ENCODE measurements at places on chromosomes 7 and 10.
A peak's percentile ranks its signal among the peaks of the same experiment; 100 is the strongest.

GRCh38 chr7:159107161-159107892 lies 37.3 kb downstream of the VIPR2 start:
- DNase-seq, result no peak

- DNase-seq, result no peak
Observed at GRCh38 chr7:70037171-70037933, 439.1 kb downstream of the AUTS2 start.

DNA sequence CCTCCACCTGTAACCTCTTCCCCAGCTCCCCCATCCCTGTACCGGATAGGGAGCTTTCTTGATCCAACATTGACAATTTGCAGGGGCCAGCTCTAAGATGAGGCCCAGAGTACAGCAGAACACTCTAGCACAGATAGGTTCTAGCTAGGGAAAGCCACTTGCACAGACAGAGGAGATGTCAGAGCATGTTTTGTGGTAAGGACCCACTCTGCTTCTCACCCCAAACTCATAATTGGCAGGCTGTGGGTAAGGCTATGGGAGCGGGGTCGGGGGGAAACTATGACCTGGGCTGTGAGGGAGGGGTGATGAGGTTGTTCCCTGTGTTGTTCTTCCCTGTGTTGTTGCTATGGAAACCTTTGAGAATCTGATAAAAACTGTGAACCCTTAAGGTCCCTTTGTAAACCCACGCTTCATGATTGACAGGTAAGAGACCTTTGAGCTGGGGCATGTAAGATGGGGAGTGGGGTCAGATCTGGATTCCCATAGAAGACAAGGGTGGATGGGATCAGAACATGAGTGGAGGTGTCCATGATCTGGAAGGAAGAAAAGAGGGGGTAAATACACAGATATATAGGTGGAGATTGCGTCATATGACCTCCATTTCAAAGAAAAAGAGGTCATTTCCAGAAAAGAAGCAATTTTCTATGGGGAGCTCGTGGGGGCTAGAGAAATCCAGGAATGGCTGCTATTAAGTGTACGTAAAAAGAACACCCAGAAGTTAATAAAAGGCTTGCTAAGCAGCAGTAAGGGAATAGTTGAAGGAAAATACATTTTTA lies 4.0 kb downstream of the CALD1 start:
- no peak for DNase-seq

DNA sequence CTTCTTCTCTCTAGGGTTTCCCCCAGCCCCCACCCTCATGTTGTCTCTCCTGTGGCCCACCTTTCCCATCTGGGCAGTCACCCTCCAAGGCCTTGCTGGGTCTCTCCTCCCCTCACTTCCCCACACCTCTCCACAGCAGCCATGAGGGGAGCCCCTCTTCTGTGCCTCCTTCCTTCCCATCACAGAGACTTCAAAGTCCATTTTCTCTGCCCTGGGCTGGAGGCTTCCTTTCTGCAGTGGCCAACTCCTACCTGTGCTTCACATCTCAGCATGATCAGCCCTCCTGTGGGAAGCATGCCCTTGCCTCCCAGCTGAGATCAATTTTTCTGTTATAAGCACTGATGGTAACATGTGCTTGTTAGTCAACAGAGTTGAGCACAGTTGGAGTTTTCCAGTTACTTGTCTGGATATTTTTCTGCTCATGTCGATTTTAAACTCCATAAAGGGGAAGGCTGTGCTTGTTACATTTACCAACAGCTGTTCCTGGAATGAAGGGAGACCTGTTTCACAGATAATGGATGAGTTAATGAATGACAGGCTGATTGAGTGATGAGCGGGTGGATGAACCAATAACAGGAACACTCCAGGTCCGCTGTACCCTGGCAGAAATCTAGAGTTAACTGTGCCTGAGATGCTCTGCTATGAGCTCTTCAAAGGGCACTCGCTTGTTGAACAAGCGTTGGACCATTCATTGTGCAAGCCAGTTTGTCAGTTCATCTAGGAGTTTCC lies 71.4 kb upstream of the PRSS58 start:
- no peak for DNase-seq

DNA sequence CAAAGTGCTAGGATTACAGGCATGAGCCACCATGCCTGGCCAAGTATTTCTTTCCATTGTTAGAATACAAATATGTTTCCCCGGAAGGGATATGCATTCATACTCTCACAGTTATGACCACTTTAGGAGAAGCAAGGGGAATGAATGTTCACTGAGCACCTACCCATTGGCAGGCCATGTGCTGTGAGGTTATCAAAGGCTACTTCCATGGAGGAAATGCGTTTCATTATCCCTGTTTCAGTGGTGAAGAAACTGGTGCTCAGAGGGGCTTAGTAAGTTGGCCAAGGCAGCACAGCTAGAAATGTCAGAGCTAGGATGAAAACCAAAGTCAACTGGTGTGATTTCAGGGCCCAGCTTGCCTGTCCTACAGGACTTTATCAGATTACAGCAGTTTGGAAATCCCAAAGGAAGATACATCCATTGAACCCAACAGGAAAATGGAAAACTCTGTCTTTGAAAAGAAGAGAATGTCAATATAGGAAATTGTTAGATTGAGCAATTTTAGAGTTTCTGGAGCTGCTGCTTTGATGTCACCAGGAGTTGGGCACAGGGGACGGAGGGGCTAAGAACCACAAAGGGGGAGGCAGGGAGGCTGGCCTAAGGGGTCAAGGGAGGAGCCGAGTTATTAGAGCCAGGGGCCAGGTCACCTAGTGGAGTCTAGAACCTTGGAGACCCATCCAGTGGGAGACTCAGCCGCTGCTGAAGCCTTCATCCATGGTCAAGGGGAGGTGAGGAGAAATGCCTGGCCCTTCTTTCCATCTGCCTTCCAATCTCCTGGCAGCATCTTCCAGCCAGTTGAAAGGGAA lies 319.8 kb downstream of the FRMD4A start:
- DNase-seq, result no peak

DNA sequence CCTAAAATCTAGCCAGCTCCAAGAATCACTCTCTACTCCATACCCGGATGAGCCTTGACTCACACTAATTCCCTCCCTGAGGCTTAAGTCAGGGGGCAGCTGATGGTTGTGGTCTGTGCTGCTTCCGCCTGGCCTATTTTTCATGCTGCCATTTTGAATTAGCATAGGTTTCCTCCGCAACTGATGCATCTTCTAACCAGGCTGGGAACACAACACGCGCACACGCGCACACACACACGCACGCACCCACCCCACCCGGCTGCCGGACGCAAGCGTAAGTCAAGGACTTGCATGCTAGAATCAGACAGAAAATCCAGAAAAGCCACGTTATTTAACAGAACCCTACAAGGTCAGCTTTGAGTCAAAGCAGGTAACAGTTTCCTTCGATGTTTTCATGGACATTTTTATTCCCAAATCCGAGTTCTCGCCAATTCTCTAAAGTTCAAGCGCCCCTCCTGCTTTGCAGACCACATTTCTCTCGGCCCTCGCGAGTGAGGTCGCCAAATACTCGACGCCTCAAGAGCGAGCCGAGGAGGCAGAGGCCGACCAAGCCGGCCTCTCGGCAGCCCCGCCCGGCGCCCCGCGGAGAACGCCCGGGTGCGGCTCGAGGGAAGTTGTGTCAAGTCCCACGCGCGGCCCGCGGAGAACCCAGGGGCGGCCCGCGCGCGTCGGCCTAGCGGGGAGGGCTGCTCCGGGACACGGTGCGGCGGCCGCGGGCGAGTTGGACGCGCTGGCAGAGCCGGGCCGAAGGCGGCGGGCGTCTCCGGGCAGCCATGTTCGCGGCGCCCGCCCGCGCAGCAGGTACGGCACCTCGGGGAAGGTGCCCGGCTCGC lies 961 bp downstream of the SCRN1 start:
- peak; percentile 19 for DNase-seq

- no peak for DNase-seq
Observed at GRCh38 chr7:130641497-130641896, 27.1 kb downstream of the COPG2 start.

- no peak for DNase-seq
Observed at GRCh38 chr10:126373147-126373546, 15.1 kb downstream of the ADAM12 start.

GRCh38 chr7:30699706-30700495 lies 17.6 kb upstream of the CRHR2 start:
- DNase-seq, result no peak

- no peak for DNase-seq
Observed at GRCh38 chr10:24651923-24652322, 71.8 kb downstream of the ARHGAP21 start.

DNA sequence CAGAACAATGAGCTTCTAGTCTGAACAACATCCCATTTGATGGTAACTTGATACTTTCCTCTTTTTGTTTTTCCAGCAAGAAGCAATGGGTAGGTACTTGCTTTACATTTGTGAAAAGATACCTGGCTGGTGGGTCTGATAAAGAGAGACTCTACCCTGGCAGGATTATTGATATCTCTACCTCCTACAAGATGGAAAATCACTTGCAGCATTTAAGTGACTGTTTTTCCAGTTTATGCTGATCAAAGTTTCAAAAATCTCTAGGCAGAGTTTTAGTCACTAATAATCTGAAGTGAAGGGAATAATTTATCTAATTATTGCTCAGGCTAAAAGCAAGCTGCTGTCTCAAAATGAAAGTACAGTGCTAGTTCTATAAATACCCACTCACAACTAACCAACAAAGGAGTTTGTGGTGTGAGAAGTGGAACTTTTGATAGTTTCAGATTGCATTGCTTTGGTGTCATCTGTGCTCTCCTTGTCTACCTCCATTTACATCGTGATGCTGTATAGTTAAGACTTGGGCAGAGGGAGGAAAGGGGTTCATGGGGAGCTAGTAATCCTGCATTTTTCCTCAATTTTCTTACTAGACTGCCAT lies 86.0 kb upstream of the ANKRD1 start:
- DNase-seq, result no peak
